Heart right ventricle (tissue), 16 donors: ENCODE measurements at places on chromosomes 12 and 14. TPM values are rescaled to one million over a fixed set of nuclear protein-coding genes. Genes with fewer than 3 reads are reported as not detected.
A peak's percentile ranks its signal among the peaks of the same experiment; 100 is the strongest.

DNA sequence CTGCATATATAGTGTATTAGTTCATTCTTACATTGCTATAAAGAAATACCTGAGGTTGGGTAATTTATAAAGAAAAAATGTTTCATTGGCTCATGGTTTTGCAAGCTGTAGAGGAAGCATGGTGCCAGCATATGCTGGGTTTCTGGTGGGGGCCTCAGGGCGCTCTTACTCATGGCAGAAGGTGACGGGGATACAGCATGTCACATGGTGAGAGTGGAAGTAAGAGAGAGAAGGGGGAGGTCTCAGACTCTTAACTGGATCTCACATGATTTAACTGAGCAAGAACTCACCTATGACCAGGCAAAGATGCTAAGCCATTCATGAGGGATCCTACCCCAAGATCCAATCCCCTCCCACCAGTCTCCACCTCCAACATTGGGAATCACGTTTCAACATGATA lies 15.9 kb upstream of the PAWR start:
- H3K4me1 ChIP-seq: no peaks in the 10 kb centered on the region
- H3K36me3 ChIP-seq: no peaks in the 10 kb centered on the region
- no peak for DNase-seq
- H3K4me3 ChIP-seq: no peak overlapping the region

DNA sequence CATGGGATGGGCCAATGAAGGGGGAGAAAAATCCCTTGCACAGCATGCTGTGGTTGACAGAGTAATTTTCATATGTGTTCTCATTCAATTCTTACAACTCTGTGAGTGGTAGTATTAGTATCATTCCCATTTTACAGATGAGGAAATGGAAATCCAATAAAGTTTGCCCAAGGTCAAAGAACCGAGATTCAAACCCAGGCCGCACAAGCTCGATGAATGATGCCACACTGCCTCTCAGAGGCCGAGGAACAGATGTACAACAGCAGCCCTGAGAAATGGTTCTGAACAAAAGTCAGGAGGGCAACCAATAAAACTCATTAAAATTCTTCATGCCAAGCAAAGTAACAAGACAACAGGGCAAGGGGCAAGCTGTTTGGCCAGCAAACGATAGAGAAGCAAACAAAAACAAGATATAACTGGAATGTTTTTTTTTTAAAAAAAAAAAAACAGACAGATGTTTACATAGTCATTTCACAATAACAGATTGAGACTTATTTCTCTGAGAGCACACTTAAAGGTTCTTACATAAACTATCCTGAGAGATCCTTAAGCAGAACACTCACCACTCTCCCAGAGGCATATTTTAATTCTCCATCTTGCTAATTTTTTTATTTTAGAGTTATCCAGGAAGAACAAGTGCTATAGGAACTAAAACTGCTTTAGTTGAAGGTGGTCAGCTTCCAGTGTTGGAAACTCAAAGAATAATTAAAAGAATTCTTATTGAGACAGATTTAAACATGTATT lies 85.8 kb downstream of the EXOC5 start:
- H3K4me1 ChIP-seq: no peaks in the 10 kb centered on the region
- no peak overlapping the region for H3K27ac ChIP-seq
- H3K36me3 ChIP-seq: no peaks in the 10 kb centered on the region
- DNase-seq: no peak

The CYP27B1 gene
- not detected for total RNA-seq

GRCh38 chr12:46874642-46875041 lies 48.8 kb upstream of the SLC38A4 start:
- no peak overlapping the region for H3K4me3 ChIP-seq
- no peaks in the 10 kb centered on the region for H3K36me3 ChIP-seq
- no peak for DNase-seq

The SERPINA9 gene
- total RNA-seq: not detected

GRCh38 chr12:74241341-74241740 lies 296.3 kb upstream of the ATXN7L3B start:
- no peaks in the 10 kb centered on the region for H3K4me1 ChIP-seq
- H3K27me3 ChIP-seq: no peaks in the 10 kb centered on the region
- DNase-seq: no peak

GRCh38 chr14:63224196-63224595 lies 20.0 kb downstream of the RHOJ start:
- H3K27me3 ChIP-seq: no peaks in the 10 kb centered on the region
- peaks cover 20% of the 10 kb centered on the region for H3K4me1 ChIP-seq

DNA sequence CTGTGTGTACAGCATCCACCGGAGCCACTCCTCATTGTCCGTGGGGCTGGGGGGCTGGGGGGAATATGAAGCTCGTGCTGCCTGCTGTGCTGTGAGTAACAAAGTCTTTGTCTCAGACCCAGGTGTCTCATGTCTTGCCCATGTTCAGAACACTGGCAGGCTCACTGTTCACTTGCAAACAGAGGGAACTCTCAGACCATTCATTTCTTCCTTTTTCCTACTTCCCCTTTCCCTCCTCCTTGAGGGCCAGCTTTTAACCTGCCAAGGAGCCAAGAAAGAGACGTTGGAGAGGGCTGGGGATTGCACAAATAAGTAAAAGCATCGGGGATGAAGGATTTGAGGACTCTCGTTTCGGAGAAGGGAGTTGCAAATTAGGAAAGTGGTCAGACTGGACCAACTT lies 21.6 kb downstream of the GPR132 start:
- H3K4me3 ChIP-seq: no peak overlapping the region
- no peaks in the 10 kb centered on the region for H3K27me3 ChIP-seq
- H3K4me1 ChIP-seq: peaks cover 23% of the 10 kb centered on the region
- no peaks in the 10 kb centered on the region for H3K36me3 ChIP-seq

GRCh38 chr12:4280351-4281163 lies 7.0 kb downstream of the CCND2 start:
- H3K27me3 ChIP-seq: no peaks in the 10 kb centered on the region
- peaks cover 89% of the 10 kb centered on the region for H3K4me1 ChIP-seq
- H3K36me3 ChIP-seq: no peaks in the 10 kb centered on the region

DNA sequence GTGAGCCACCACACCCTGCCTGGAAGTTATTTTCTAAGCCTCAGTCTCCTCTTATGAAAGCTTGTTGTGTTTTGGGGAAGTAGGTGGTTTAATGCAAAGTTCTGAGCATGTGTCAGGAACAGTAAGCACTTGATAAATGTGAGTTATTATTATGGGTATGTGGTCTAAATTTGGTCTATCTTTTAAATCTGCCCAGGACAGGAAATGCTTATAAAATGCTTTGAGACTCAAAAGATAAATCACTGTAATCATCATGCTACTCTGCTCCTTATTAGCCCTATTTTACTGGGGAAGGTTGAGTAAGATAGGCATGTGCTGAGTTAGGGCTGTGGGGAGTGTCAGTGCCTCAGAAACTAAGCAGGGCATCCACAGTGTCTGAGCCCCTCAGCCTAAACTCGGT lies 13.1 kb upstream of the SRSF5 start:
- H3K27ac ChIP-seq: no peak overlapping the region
- DNase-seq: no peak
- H3K27me3 ChIP-seq: no peaks in the 10 kb centered on the region
- no peaks in the 10 kb centered on the region for H3K36me3 ChIP-seq
- no peaks in the 10 kb centered on the region for H3K4me1 ChIP-seq

DNA sequence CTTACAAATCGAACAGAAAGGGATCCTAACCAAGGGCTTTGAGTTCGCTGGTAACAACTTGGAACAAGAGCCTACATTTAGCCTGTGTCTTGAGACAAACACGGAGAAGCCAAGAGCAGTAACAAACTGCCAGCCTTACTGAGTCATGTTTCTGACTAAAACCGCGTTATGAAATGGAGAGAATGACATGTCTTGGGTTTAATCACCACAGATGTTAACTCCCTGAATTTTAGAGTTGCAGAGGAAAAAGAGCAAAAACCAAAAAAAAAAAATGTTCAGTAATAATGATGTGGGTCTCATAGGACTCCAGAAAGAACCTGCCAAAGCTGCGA lies 1.0 kb downstream of the BLTP3B start:
- peaks cover 7% of the 10 kb centered on the region for H3K4me1 ChIP-seq
- DNase-seq: peak; percentile 33
- peak overlapping the region; percentile 73 for H3K4me3 ChIP-seq
- H3K27me3 ChIP-seq: no peaks in the 10 kb centered on the region
- H3K27ac ChIP-seq: peak overlapping the region; percentile 91

DNA sequence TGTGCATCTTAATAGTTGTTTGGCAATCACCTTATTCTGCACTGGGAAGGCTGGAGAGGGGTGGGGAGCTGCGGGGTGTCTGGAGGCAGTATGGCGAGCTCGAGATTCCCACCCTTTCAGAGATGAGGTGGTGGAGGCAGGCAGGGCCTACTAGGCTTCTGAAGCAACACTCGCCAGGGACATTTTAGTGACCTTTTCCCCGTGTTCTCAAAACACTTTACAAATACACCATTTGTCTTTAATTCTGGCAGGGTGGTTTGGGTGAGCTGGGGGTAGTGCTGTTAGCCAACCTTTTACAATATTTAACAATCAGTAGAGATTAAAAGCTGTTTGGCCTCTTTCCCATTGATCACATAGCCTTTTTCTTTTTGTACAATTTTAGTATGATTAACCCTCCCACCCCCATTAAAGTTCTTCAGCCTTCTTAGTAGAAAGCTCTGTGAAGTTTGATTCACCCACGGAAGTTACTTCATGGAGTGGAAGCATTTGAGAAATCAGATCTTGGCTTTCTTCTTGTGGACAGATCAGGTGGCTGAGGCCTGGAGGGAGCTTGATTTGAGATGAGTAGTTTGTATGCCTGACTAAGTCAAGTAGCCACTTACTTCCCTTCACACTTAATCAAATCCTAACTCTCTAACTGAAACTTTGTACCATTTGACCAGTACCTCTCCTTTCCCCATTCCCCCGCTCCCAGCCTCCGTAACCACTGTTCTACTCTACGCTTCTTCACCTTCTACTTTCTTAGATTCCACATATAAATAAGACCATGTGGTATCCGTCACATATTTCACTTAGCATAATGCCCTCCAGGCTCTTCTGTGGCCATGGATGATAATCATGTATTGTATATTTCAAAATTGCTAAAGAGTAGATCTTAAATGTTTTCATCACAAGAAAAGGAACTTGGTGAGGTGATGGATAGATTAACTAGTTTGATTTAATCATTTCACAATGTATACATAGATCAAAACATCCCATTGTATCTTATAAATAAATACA lies 41.0 kb downstream of the TRAF3 start:
- DNase-seq: no peak
- no peaks in the 10 kb centered on the region for H3K27me3 ChIP-seq
- no peak overlapping the region for H3K27ac ChIP-seq
- H3K4me3 ChIP-seq: no peak overlapping the region
- H3K36me3 ChIP-seq: no peaks in the 10 kb centered on the region
- H3K4me1 ChIP-seq: no peaks in the 10 kb centered on the region

The CACNA1C gene
- 168 TPM for total RNA-seq

The COL2A1 gene
- not detected for total RNA-seq
